Smooth muscle cell of trachea (primary cell): ENCODE measurements at places on chromosomes 11 and 22. TPM values are rescaled to one million over a fixed set of nuclear protein-coding genes. Genes with fewer than 3 reads are reported as not detected.

CD3D gene
- not detected in 2 replicates for total RNA-seq

CARD16 gene
- 15.3 and 26.3 TPM in 2 replicates for total RNA-seq

ZNF280B gene
- 0.15 and 0.17 TPM in 2 replicates for total RNA-seq

TEX12 gene
- total RNA-seq, result 0.15 TPM in 1 of 2 replicates, not detected in the other

SLC6A5 gene
- under 0.01 TPM in 1 of 2 replicates, not detected in the other for total RNA-seq

SOX6 gene
- 0.87 and 1.8 TPM in 2 replicates for total RNA-seq

SCGB1D2 gene
- total RNA-seq, result not detected in 2 replicates

VWCE gene
- 1.2 and 8.4 TPM in 2 replicates for total RNA-seq

ADORA2A gene
- total RNA-seq, result 1.2 TPM in 2 replicates

TBX10 gene
- not detected in 2 replicates for total RNA-seq

CNTF gene
- 1.5 and 2.0 TPM in 2 replicates for total RNA-seq

SAA4 gene
- not detected in 2 replicates for total RNA-seq

MYO18B gene
- total RNA-seq, result under 0.01 TPM in 1 of 2 replicates, not detected in the other

WNT7B gene
- 0.17 TPM in 1 of 2 replicates, not detected in the other for total RNA-seq

CTSF gene
- total RNA-seq, result 15.0 and 59.5 TPM in 2 replicates

HBG1 gene
- not detected in 2 replicates for total RNA-seq

PLAAT2 gene
- total RNA-seq, result not detected in 2 replicates

NFAM1 gene
- under 0.01 and 0.29 TPM in 2 replicates for total RNA-seq

EMSY gene
- 8.1 and 11.9 TPM in 2 replicates for total RNA-seq

C1QTNF4 gene
- 0.15 and 0.17 TPM in 2 replicates for total RNA-seq

OR56A1 gene
- under 0.01 TPM in 1 of 2 replicates, not detected in the other for total RNA-seq

AGBL2 gene
- total RNA-seq, result 1.0 and 2.8 TPM in 2 replicates

CD3E gene
- total RNA-seq, result not detected in 2 replicates

SLCO2B1 gene
- total RNA-seq, result under 0.01 TPM in 1 of 2 replicates, not detected in the other

OR8A1 gene
- total RNA-seq, result not detected in 2 replicates

CNTN5 gene
- not detected in 2 replicates for total RNA-seq

SMTNL1 gene
- not detected in 2 replicates for total RNA-seq

YAP1 gene
- 150 and 268 TPM in 2 replicates for total RNA-seq

AAMDC gene
- 18.9 and 38.3 TPM in 2 replicates for total RNA-seq

PTGDR2 gene
- 0.44 and 2.2 TPM in 2 replicates for total RNA-seq

PTPN5 gene
- total RNA-seq, result not detected in 2 replicates

PPP6R3 gene
- total RNA-seq, result 92.1 and 108 TPM in 2 replicates

KCNK4 gene
- total RNA-seq, result 0.17 TPM in 1 of 2 replicates, not detected in the other

PRG3 gene
- not detected in 2 replicates for total RNA-seq

RAB36 gene
- total RNA-seq, result 4.2 and 5.6 TPM in 2 replicates

CHRNA10 gene
- total RNA-seq, result 0.29 and 0.50 TPM in 2 replicates

AIFM3 gene
- total RNA-seq, result 0.87 and 2.6 TPM in 2 replicates

NXPE1 gene
- not detected in 2 replicates for total RNA-seq

SLC25A18 gene
- not detected in 2 replicates for total RNA-seq

OR5A1 gene
- not detected in 2 replicates for total RNA-seq

FAM83F gene
- under 0.01 TPM in 1 of 2 replicates, not detected in the other for total RNA-seq

CBLIF gene
- total RNA-seq, result not detected in 2 replicates

EEF1G gene
- 1,356 and 1,684 TPM in 2 replicates for total RNA-seq

OR4C3 gene
- total RNA-seq, result not detected in 2 replicates

TBX1 gene
- total RNA-seq, result 0.17 and 0.44 TPM in 2 replicates
